ENCODE measurements at places on chromosomes 6 and 20.

GRCh38 chr6:151044465-151045441, 179.3 kb downstream of the MTHFD1L start:
- peak; percentile 87 for DNase-seq

GRCh38 chr6:16659466-16660156, 101.6 kb downstream of the ATXN1 start:
- no peak for DNase-seq

- peak; percentile 19 for DNase-seq
Measured at GRCh38 chr6:118283766-118284165, 264.3 kb upstream of the PLN start.

DNA sequence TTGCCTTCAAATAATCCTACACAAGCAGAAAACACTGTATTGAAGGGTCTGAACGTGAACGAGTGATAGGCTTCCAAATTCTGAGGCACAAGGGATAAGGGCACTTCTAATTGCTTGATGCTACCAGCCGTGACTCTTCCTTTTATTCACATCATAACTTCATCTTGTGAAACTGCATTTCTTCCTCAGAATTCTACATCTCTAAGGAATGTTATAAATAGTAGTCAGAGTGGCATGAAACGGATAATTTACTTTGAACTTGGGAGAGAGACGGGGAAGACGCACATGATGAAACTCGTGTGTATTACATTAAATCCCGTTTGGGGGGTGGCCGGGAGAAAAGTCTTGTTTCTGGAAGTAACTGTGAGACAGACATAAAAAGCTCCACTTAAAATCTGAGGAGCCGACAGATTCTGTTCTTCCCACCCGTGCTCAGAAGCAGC, 754 bp downstream of the HDDC2 start:
- DNase-seq, result no peak

DNA sequence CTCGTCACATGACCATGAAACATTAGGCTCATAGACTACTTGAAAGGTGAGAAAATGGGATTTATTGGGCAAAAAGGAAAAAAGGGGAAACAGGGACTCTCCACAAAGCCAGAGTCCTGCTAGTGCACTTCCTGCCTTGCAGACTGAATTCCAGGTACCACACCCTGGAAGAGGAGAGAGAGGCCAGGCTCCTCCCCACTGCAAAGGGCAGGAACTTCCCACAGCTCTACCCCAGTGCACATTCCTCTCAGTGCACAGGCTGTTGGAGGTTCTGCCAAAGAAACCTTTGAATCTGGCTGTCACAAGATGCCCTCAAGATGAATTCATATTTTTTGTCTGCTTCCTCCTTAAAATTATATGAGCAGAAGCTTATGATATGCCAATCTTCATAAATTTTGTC, 920.4 kb upstream of the GJE1 start:
- DNase-seq, result no peak

- no peak for DNase-seq
Measured at GRCh38 chr6:121338366-121338765, 4.1 kb upstream of the TBC1D32 start.

DNA sequence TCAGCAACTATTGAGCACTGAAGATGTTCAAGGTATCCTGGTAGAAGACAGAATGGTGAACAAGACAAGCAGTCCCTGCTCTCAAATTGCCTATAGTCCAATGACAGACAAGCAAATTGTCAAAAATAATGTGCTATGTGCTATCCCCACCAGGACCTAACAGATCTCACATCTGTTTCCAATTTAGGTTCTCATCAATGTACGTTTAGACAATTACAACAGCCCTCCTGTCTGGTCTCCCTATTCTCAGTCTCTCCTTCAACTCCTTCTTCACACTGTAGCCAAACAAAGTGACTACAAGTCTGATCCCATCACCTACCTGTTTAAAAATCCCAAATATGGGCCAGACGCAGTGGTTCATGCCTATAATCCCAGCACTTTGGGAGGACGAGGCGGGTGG, 7.5 kb downstream of the TAPBP start:
- DNase-seq, result no peak

- DNase-seq, result no peak
Measured at GRCh38 chr20:39289831-39290230, 327.7 kb downstream of the DHX35 start.

DNA sequence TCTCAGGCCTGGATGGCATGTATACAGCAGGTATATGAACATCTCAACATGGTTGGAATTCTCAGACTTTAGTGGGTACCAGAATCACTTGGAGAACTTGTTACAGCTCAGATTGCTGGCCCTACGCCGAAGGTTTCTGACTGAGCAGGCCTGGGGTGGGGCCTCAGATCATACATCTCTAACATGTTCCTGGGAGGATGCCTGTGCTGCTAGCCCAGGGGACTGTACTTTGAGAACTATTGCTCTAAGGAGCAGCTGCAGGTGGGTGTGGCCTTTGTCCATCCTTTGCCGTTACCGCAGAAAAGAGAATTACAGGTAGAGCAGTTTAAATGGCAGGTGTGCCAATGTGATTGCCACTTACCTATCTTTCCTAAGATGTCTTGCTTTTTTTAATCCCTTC, 310.5 kb upstream of the JAG1 start:
- no peak for DNase-seq

GRCh38 chr20:52738081-52738480, 234.1 kb upstream of the TSHZ2 start:
- DNase-seq, result no peak

DNA sequence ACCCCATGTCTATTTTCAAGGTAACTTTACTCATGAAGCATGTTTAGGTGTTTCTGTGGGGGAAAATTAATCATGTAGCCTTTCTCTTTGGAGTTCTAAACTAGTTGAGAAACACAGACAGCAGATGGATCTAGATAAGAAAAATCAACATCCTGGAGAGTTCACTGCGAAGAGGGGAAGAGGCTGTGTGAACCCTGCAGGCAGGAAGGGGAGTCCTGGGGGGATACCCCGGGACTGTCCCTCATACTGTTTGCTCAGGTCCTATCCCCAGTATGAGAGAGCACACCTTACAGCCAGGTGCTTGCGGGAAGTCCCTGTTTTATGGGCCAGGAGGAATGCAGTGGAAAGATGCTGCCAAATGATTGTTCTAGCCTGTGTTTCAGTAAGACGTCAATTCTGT, 32.7 kb downstream of the CHMP4B start:
- DNase-seq, result no peak

- no peak for DNase-seq
Measured at GRCh38 chr6:27254566-27254965, 7.1 kb downstream of the PRSS16 start.

- no peak for DNase-seq
Measured at GRCh38 chr20:38591474-38592410, 9.9 kb upstream of the ARHGAP40 start.

DNA sequence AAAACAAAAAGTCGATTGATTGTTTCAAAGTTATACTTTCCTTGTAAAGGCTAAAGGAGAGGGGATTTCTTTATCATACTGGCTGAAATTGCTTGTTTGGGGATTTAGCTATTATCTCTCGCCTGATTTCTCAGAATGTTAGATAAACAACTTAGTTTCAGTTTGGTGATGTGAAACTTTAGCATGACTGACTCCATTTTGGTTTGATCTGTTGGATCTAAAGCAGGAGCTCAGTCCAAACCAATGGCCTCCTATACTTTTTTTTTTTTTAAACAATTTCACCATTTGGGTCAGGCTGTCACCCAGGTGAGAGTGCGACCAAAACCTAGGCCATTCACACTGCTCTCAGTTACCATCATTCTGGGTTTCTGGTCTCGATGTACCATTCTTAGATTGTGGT, 45.4 kb upstream of the SLC16A10 start:
- DNase-seq, result no peak

- DNase-seq, result no peak
Measured at GRCh38 chr20:56422076-56422823, 10.2 kb downstream of the CASS4 start.

GRCh38 chr6:167497428-167498056, 172.7 kb downstream of the TTLL2 start:
- DNase-seq, result no peak

- no peak for DNase-seq
Measured at GRCh38 chr6:36178544-36178943, 18.0 kb upstream of the BRPF3 start.

GRCh38 chr6:37745748-37746147, 48.1 kb upstream of the MDGA1 start:
- no peak for DNase-seq
